ENCODE measurements at places on chromosomes 6 and 20.

- peak; percentile 45 for DNase-seq
Measured at GRCh38 chr6:114100215-114100994, 129.5 kb upstream of the HDAC2 start.

- DNase-seq: no peak
Measured at GRCh38 chr6:35015476-35015875, 125.7 kb downstream of the TCP11 start.

GRCh38 chr20:44296011-44296410 lies 15.0 kb downstream of the FITM2 start:
- no peak for DNase-seq

GRCh38 chr6:158559895-158560835 lies at the start of gene TMEM181:
TMEM181 (plus strand) TSS chr6:158560091; CDS start chr6:158560225, 134 bp downstream.
- peak; percentile 75 for DNase-seq

DNA sequence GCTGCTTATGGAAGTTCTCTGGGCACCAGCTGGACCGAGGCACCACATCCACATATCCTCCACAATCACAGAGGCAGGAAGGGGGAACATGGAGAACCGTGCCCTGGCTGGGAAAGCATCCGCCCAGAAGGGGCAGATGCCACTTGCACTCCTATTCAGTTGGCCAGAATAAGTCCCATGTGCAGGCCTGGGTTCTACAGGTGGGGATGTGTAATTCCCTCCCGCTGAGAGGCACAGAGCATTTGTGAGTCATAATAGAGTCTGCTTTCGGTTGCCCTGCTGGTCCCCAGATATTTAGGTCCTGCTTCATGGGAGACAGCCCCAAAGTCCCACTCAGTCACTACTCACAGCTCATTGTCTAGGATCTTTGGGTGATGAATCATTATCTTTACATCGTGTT lies 104.0 kb downstream of the PHACTR3 start:
- no peak for DNase-seq

GRCh38 chr6:49649988-49650387 lies 13.3 kb upstream of the RHAG start:
- no peak for DNase-seq

DNA sequence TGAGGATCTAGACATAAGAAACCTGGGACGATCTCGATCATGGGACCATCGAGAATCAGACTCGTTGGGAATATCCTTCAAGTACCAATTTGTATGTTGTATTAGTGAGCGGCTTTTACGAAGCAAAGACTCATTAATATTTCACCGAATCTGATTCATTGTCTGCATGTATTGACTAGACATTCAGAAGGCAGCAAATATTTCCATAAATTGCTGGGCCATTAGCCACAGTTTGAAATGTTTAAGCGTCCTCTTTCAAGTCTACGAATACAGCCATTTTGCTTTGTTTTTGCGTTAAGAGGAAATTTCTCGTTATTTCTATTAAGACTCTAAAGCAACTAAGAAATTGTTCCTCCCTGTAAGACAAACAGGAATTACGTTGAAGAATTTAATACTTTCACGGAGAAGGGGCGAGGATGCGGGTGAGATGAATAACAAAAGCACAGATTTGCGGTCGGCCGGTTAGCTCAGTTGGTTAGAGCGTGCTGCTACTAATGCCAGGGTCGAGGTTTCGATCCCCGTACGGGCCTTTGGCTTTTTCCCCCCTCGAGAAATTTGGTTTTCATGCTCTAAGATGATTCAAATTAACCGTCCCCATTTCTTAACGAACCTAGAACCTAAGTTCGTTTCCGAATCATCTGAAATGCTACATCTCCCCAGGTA lies 18.5 kb downstream of the POM121L2 start:
- DNase-seq: no peak

DNA sequence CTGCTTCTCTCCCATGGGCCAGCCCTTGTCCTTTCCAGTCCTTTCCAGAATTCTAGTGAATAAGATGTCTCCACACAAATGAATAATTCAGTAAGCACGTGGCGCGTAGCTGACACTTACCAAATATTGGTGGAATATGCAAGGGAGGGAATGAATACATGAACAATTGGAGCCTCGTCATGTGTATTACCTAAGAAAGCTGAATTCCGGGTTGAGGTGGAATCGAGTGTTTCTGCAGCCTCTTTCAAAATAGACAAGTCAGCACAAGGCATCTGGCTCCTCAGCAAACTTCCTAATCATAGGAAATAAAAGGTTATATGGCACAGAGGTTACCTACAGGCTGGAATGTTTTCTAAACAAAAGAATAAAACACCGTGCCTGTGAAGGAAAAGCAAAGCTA lies 47.0 kb upstream of the NT5E start:
- DNase-seq: no peak

DNA sequence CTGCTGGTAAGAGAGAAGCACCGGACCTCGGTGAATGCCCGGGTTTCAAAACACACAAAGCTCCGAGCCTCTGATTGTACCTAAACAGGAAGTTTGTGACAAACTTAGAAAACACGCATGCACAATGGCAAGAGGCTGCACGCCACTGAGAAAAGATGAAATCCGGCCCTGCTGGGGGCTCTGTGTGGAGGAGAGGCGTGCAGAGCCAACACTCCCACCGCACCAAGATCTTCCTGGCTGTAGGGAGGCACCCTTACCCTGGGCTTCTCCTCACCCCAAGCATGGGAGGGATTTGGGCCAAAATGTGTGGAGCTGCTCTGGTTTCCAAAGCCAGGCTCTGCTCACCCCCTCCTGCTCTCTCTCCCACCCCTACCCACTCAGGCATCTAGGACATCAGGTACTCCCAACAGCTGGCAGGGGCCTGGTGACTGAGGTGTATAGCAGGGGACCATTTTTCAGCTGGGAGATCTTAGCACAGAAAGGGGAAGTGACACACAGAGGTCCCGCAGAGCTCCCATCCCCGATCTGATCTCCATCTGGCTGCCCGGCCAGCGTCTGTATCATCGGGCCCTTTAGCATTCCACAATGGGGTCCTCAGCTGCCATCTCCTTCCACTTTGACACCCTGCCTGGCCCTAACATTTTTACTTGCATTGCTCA lies 84.2 kb downstream of the TRERF1 start:
- DNase-seq: peak; percentile 72

DNA sequence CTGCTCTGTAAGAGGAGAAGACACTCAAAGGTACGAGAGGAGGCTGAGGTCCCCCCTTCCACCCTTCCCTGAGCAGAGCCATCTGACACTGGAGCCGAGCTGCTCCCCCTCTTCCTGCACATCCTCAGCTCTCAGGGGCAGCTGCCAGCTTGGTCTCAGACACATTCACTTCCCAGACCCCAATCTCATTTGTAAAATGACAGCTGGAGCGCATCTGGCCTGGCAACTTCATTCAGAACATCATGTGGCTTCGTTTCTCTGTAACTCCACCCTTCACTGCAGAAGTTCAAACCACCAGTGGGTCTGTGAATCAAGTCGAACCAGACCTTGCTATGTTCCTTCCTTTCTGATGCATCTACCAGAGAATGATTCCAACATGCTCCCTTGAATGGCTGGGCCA lies 145.6 kb upstream of the CDH4 start:
- DNase-seq: no peak

- no peak for DNase-seq
Measured at GRCh38 chr6:45648262-45648620, 270.5 kb upstream of the SUPT3H start.

GRCh38 chr6:148479497-148479896 lies 136.9 kb downstream of the SASH1 start:
- no peak for DNase-seq

GRCh38 chr6:8400663-8401062 lies 34.7 kb downstream of the SLC35B3 start:
- no peak for DNase-seq

DNA sequence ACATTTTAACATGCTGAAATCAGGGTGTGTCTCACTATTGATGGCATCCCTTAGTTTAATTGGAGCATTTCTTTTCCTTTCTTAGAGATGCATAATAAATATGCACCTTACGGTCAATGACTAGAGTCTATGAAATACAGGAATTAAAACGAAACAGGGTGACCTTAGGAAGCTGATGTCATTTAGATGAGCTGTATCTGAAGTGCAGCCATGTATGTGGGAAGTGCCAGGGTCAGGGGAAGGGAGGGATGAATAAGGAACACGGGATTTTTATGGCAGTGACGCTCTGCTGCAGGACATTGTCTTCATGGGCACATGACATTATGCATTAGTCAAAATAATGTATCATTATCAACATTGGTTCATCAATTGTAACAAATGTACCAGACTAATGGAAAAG lies 84.0 kb downstream of the AGPAT4 start:
- DNase-seq: no peak

All from kidney capillary endothelial cell (primary cell).